Lower lobe of right lung (tissue), 2 donors: ENCODE measurements at places on chromosomes 5 and 9. TPM values are rescaled to one million over a fixed set of nuclear protein-coding genes. Genes with fewer than 3 reads are reported as not detected.

- H3K27me3 ChIP-seq, result no peaks in the 10 kb centered on the region
- H3K36me3 ChIP-seq, result peaks cover 27% of the 10 kb centered on the region
- peak overlapping the region; percentile 98 for H3K4me3 ChIP-seq
- H3K4me1 ChIP-seq, result peaks cover 45% of the 10 kb centered on the region
These were observed 1.3 kb downstream of the VCP start for GRCh38 chr9:35070823-35071813.

DNA sequence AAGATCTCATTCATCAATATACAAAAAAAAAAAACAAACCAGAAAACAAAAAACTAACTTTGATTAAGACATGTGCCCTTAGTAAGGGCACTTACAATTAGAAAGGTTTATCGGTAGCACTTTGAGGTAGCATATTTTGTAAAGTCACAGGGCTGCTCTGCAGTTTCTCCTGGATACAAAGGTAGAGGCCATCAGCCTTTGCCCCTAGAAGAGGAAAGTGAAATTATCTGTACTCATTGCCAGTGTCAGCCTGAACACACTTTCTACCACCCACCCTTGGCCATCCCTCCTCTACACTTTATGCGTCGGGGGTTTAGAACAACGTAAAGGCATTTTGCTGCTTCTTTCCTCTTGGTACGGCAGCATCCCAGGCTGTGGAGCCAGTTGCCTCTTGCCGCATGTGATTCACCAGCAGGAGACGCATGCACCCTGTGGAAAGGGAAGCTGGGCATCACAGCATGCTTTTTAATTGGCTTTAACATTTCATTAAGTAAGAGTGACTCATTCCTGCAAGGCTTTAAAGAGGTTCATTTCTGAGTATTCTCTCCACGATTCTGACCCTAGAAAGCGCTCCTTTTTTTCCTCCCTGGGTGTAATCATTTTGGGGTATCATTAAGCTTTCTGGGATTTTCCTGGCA is 84.6 kb downstream of the CEMIP2 start:
- DNase-seq, result peak; percentile 59
- peaks cover 48% of the 10 kb centered on the region for H3K36me3 ChIP-seq
- no peak overlapping the region for H3K27ac ChIP-seq
- H3K27me3 ChIP-seq, result no peaks in the 10 kb centered on the region
- no peak overlapping the region for H3K4me3 ChIP-seq
- H3K4me1 ChIP-seq, result peaks cover 64% of the 10 kb centered on the region

DNA sequence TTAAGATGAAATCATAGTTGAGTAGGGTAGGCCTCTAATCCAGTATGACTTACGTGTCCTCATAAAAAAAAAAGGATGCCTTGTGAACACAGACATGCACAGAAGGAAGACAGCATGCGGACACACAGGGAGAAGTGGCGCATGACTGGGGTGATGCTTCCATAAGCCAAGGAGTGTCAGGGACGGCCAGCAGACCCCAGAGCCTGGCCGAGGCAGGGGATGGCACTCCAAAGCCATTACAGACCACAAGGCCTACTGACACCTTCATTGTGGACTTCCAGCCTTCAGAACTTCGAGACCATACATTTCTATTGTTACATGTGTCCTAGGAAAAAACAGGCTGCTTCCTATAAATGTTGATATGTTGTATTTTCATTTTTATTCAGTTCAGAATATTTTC is 19.9 kb downstream of the EHMT1 start:
- H3K4me3 ChIP-seq, result no peak overlapping the region
- DNase-seq, result no peak
- H3K36me3 ChIP-seq, result peaks cover 23% of the 10 kb centered on the region
- no peak overlapping the region for H3K27ac ChIP-seq
- no peaks in the 10 kb centered on the region for H3K27me3 ChIP-seq

COL15A1 gene
- 8.0 TPM for total RNA-seq

DNA sequence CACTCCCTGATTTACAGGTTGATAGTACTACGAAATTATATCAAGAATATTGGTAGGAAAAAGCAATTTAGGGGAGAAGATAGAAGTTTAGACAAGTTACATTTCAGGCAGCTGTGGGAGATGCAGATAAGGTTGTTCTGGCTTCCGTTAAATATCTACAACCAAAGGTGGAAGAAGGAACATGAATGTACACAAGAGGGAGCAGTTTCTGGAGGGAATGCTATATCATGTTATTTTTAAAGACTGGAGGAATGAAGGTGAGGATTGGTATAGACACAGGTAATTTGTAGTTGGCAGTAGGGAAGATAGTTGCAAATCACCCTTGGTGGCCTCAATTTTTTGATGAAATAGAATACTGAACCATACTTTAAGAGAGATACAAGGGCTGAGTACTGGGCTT is 187.3 kb upstream of the NMUR2 start:
- no peaks in the 10 kb centered on the region for H3K4me1 ChIP-seq
- H3K27me3 ChIP-seq, result no peaks in the 10 kb centered on the region
- no peak overlapping the region for H3K27ac ChIP-seq
- no peak overlapping the region for H3K4me3 ChIP-seq
- no peaks in the 10 kb centered on the region for H3K36me3 ChIP-seq

- no peak overlapping the region for H3K4me3 ChIP-seq
- H3K4me1 ChIP-seq, result no peaks in the 10 kb centered on the region
- H3K27me3 ChIP-seq, result no peaks in the 10 kb centered on the region
- peaks cover 6% of the 10 kb centered on the region for H3K36me3 ChIP-seq
- H3K27ac ChIP-seq, result no peak overlapping the region
These were observed 21.7 kb downstream of the F2RL2 start for GRCh38 chr5:76601470-76601869.

DNA sequence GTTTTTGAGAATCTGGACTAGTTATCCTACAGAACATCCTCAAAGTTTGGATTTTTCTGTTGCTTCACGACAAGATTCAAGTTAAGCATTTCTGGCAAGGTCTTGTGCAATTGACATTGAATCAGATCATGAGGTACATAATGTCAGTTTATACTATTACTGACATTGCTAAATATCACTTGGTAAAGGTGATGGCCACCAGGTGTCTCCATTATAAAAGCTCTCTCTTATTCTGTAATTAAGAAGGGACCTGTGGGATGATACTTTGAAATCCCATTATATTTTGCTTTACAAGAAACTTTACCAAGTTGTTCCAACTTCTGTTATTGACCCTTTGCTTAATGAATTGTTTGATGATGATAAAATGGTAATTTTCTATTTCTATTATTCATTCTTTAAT is 131.0 kb upstream of the ASTN2 start:
- peaks cover 4% of the 10 kb centered on the region for H3K4me1 ChIP-seq
- no peak for DNase-seq
- no peak overlapping the region for H3K4me3 ChIP-seq

- H3K36me3 ChIP-seq, result no peaks in the 10 kb centered on the region
- H3K27ac ChIP-seq, result no peak overlapping the region
- no peaks in the 10 kb centered on the region for H3K4me1 ChIP-seq
- DNase-seq, result no peak
These were observed 854.1 kb downstream of the MAT2B start for GRCh38 chr5:164359260-164360255.

SLC25A46 gene
- 37.9 TPM for total RNA-seq

DNA sequence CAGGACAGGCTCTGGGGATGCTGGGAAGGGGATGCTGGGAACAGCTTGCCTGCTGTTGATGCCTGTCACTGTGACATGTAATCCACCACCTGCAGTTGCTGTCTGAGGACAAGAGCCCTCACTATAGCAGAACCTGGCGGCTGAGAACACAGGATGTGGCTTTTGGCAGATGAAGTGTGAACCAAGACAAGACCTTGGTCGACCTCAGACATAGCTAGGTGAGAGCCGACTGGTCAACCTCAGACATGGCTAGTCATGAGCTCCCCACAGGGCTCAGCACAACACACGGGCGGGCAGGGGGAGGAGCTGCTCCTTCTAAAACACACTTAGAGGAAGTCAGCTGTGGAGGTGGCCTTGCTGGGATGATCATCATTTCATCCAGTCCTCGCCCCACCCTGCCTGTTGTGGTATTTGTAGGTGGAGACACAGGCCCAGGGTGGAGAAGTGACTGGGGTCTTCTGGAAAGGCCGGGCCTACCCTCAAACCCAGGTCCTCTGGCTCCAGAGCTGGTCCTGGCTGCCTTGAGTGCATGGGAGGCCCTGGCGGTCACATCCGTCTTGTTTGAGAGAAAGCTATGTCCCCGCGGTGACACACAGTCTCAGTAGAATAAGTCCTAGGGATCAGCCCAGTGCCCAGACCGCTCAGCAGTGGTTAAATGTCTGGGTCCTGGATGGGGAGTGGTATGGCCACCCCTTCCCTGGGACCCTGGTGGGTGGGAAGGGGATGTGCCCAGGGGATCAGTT is 6.1 kb downstream of the SUSD3 start:
- DNase-seq, result peak; percentile 72
- peak overlapping the region; percentile 11 for H3K27ac ChIP-seq
- no peaks in the 10 kb centered on the region for H3K27me3 ChIP-seq

GRCh38 chr5:128695791-128696530 is 157.9 kb upstream of the FBN2 start:
- H3K4me3 ChIP-seq, result no peak overlapping the region
- no peak overlapping the region for H3K27ac ChIP-seq
- no peaks in the 10 kb centered on the region for H3K27me3 ChIP-seq
- H3K36me3 ChIP-seq, result no peaks in the 10 kb centered on the region
- H3K4me1 ChIP-seq, result no peaks in the 10 kb centered on the region
- DNase-seq, result no peak

- H3K27me3 ChIP-seq, result no peaks in the 10 kb centered on the region
- no peaks in the 10 kb centered on the region for H3K4me1 ChIP-seq
- no peaks in the 10 kb centered on the region for H3K36me3 ChIP-seq
These were observed 184.0 kb downstream of the CNTLN start for GRCh38 chr9:17318821-17319320.

TMEFF1 gene
- total RNA-seq, result 0.80 TPM

- H3K27me3 ChIP-seq, result peaks cover 1% of the 10 kb centered on the region
- H3K27ac ChIP-seq, result no peak overlapping the region
- no peak for DNase-seq
- H3K4me3 ChIP-seq, result no peak overlapping the region
These were observed 52.9 kb upstream of the SPATA31E1 start for GRCh38 chr9:87829756-87830155.

CERCAM gene
- total RNA-seq, result 11.2 TPM

GRCh38 chr5:55226934-55227663 is at the start of gene MCIDAS:
MCIDAS (minus strand) TSS chr5:55227315; CDS start chr5:55227138, 177 bp downstream.
- no peak within 1 kb of the TSS for H3K27ac ChIP-seq
- H3K4me3 ChIP-seq, result peak within 1 kb of the TSS; percentile 47
- peak; percentile 57 for DNase-seq
- H3K4me1 ChIP-seq, result peaks cover 33% of the 10 kb centered on the region
- peaks cover 100% of the 10 kb centered on the region for H3K27me3 ChIP-seq

- no peak overlapping the region for H3K4me3 ChIP-seq
- peaks cover 3% of the 10 kb centered on the region for H3K27me3 ChIP-seq
- no peaks in the 10 kb centered on the region for H3K4me1 ChIP-seq
- H3K27ac ChIP-seq, result no peak overlapping the region
- no peaks in the 10 kb centered on the region for H3K36me3 ChIP-seq
- no peak for DNase-seq
These were observed 18.6 kb downstream of the PRDM6 start for GRCh38 chr5:123107343-123108244.

- H3K27ac ChIP-seq, result no peak overlapping the region
- H3K4me1 ChIP-seq, result no peaks in the 10 kb centered on the region
- no peaks in the 10 kb centered on the region for H3K36me3 ChIP-seq
- H3K4me3 ChIP-seq, result no peak overlapping the region
These were observed 126.7 kb downstream of the MED10 start for GRCh38 chr5:6251565-6252102.

DNA sequence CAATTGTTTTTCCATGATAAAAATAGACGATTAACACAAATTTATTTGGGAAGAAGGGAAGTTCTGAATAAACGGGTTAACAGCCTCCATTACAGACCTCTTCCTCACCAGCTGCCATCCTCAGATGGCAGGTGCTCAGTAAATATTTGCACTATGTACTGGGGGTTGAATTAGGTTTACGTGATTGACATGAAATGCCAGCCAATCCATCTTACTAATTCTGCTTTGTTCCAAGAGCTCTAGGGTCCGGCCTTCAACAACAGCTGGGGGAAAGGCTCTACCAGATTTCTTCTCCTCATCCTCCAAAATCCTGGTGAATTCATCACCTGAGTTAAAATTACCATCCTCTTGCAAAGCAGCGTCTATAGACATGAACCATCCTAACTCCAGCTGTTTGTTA is 104.6 kb downstream of the MTX3 start:
- no peak for DNase-seq
- no peak overlapping the region for H3K4me3 ChIP-seq
- no peak overlapping the region for H3K27ac ChIP-seq
- H3K36me3 ChIP-seq, result no peaks in the 10 kb centered on the region
- no peaks in the 10 kb centered on the region for H3K4me1 ChIP-seq

- H3K4me1 ChIP-seq, result no peaks in the 10 kb centered on the region
- no peak overlapping the region for H3K27ac ChIP-seq
- DNase-seq, result no peak
- H3K36me3 ChIP-seq, result no peaks in the 10 kb centered on the region
- no peak overlapping the region for H3K4me3 ChIP-seq
These were observed 330.9 kb upstream of the GRIA1 start for GRCh38 chr5:153159616-153160015.

DNA sequence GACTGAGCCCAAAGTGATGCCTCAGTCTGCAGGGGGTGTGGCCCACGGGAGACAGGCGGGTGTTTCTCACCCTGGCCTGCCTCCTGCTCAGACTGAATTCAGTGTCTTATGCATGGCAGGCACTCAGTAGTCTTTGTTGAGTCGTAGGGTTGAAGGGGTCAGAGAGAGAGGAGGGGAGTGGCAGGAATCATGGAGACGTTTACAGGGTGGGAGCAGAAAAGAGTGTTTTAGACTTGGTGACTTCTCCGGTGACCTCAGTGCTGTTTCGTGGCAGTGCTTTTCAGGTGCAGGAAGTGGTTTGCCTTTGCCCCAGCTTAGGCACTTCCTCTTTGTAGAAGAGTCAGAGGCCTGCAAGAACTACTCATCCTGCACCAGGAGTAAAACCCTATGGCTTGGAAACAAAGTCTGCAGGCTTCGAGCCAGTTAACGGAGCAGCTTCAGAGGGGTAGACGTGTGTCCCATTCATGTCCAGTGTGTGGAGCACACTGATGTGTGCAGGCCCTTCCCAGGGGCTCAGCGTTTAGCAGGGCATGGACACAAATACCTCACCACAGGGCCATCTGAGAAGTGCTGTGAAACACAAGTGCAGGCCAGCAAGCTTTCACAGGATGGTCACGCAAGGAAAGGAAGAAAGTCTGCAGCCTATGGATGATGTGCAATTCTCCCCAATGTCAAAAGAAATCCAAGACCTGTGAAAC is 24.5 kb upstream of the SEMA4D start:
- DNase-seq, result peak; percentile 59
- H3K36me3 ChIP-seq, result no peaks in the 10 kb centered on the region
- no peaks in the 10 kb centered on the region for H3K27me3 ChIP-seq
